AG20443 (cell line): ENCODE measurements at places on chromosomes 4 and X.

GRCh38 chr4:145161549-145161948, 18.8 kb downstream of the OTUD4 start:
- DNase-seq = no peak

- peak; percentile 59 for DNase-seq
These were observed 137.4 kb downstream of the DKK2 start for GRCh38 chr4:106898621-106899230.

GRCh38 chr4:11631416-11631815, 202.7 kb upstream of the HS3ST1 start:
- DNase-seq = no peak

DNA sequence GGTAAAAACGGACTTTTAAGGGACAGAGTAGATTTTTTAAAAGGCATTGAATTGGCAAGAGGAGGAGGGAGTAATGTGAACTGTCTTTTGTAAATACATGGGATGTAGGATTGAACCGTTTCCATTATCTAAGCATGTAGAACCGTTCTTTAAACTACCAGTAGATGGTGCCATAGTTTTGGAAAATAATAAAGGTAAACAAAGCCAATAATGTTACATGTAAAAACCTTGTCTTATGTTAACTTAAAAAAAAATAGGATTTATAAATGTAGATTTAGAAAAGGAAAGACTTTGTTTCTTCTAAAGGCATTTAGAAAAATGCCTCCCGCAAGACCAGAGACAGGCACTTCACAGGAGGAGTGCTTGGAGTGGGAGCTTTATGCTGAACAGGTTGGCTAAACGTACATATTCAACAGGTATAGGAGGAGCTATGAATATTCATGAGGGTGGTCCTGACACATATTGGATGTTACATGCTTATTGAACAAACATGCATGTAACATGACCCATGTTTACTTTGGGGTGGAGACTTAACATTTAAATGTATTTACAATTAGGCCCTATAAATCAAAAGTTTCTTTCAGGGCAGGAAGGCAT, 45.5 kb upstream of the FAM241A start:
- DNase-seq = peak; percentile 57

- DNase-seq = no peak
These were observed 9.0 kb downstream of the ART3 start for GRCh38 chr4:76083386-76083988.

- DNase-seq = no peak
These were observed 123.4 kb downstream of the MANBA start for GRCh38 chr4:102637391-102637790.

DNA sequence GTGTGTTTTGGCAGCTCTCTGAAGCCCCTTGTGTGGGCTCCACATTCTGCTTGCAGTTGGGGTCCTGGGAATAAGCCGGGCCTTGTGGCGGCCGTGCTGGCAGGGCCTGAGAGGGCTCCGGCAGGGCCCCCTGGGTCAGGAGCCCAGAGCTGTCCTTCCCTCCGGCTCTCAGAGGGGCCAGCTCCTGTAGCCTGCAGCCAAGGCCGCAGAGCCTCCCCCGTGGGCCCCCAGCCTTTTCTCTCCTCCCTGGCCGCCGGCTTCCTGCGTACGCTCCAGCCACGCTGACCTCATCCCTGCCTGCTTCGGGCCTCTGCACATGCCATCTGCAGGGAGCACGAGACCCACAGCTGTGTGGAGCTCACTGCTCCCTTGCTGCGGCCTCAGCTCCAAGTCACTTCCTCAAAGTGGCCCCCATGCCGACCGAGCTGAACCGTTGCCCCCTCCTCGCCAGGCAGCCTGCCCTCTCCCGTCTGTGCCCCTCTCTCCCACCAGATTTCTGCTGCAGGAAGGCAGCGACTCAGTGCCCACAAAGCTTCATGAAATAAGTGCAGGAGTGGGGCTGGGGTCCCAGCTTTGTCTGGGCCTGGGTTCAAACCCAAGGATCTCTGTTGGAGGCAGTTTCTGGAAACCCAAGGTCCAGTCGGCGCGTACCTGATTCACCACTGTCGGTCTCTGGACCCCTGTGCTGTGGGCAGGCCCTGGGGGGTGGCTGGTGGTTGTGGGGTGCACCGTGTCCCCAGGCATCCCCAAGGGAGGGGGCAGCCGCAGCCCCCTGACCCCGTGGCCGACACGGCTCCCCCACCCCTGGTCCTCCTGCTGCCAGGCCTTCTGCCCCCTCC, 57.1 kb upstream of the NKX1-1 start:
- peak; percentile 81 for DNase-seq

DNA sequence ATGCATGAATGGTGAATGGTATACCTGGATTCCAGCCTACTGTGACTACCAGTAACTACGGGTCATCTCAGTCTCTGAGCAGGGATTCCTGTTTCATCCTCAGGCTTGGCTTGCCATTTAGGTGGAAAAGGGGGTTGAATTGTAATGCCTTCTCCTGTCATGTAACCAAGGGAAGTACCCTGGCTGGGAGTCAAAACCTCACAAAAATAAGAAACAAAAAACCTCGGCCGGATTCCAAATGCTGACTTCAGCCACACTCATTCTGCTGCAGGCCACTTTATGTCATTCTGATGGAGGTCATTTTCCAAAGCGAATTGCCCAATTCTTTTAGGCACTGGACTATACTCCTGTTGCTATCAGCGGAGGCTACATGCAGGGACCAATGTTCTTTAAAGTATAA, 324.7 kb downstream of the LDB2 start:
- peak; percentile 76 for DNase-seq

- no peak for DNase-seq
These were observed 288.2 kb downstream of the IL1RAPL2 start for GRCh38 chrX:104854188-104854587.

DNA sequence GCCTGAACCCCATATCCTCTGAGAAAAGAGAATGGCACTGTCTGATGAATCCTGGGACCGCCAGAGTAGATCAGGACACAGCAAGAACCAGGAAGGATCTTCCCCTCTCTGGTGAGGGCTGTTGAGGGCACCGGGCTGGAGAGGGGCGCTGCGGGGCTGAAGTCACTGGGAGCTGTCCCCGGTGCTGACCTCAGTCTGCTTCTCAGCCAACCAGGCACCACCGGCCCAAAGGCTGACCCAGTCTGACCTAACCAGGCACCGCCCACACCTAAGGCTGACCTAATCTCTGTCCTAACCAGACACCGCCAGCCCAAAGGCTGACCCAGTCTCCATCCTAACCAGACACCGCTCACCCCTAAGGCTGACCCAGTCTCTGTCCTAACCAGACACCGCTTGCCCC, 82.8 kb downstream of the CPZ start:
- DNase-seq = peak; percentile 48

GRCh38 chrX:34562006-34562405, 95.1 kb downstream of the TMEM47 start:
- no peak for DNase-seq

DNA sequence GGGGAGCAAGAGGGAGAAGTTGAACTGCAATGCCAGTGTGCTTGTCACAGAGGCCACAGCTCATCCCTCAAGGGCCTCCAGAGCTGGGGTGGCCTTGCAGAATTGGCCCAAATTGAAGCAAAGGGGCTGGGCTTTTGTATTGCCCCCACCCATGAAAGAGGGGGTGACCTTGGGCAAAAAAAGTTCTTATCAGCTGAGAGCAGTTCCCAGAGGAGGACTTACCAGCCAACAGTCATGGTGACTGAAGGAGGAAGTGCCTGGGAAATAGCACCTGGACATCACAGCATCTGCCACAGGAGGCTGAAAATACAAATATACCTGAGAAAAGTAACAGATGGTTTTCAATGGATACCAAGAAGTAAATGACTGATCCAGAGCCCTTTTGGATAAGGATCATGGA, 262.4 kb downstream of the MID1IP1 start:
- no peak for DNase-seq

- DNase-seq = no peak
These were observed 151.2 kb downstream of the DTHD1 start for GRCh38 chr4:36432586-36432985.

DNA sequence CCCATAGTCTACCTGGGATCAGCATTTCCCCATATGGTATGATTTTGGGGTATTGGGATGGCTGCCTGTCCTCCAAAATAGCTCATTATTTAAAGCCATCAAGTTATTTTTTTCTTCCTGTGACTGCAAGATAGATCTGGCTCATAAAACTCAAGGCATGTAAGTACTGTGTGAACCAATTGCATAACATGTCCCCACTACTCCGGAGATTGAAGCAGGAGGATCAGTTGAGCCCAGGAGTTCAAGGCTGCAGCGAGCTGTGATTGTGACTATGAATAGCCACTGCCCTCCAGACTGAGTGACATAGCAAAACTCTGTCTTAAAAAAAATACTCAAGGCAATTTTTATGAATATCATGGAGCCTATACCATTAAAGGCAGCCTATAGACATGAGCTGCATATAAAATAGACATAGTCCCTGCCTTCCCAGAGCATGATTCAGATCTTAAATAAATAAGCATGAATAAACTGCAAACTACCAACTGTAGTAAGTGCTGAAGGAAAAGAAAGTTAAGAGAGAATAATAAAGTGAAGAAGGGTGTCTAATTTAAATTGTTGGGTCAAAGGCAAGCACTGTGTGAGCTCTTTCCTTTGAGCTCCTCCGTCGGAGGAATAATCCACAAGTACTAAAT, 16.9 kb upstream of the MMAA start:
- no peak for DNase-seq

DNA sequence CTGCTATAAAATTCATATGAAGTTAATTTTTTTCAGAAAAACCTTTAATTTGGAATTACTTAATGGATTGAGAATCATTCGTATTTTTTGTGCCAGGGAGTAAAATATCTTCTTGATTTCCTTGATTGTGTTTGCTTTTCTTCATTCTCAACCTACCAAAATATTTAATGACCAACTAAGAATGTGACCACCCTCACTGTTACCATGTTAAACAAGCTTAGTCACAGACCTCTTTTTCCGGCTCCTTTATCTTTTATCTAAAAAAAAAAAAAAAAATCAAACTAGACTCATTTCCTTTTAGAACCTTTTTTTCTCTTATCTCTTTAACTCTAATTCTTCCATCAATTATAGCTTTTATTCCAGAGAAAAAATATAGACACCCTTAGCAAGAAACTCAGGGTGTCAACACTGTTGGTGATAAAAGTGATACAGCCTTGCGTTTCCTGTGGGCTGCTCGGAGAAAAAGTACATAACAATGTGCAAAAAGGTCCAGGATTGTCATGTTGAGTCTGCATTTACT, 20.6 kb upstream of the HPGDS start:
- no peak for DNase-seq

- DNase-seq = peak; percentile 92
These were observed at the start of gene HERC6 for GRCh38 chr4:88378691-88379559. HERC6 (plus strand) TSS chr4:88378852; CDS start chr4:88378922, 70 bp downstream.

GRCh38 chr4:120683897-120684540, 238.5 kb downstream of the PRDM5 start:
- no peak for DNase-seq

- no peak for DNase-seq
These were observed 12.6 kb upstream of the MSANTD1 start for GRCh38 chr4:3236326-3236878.

DNA sequence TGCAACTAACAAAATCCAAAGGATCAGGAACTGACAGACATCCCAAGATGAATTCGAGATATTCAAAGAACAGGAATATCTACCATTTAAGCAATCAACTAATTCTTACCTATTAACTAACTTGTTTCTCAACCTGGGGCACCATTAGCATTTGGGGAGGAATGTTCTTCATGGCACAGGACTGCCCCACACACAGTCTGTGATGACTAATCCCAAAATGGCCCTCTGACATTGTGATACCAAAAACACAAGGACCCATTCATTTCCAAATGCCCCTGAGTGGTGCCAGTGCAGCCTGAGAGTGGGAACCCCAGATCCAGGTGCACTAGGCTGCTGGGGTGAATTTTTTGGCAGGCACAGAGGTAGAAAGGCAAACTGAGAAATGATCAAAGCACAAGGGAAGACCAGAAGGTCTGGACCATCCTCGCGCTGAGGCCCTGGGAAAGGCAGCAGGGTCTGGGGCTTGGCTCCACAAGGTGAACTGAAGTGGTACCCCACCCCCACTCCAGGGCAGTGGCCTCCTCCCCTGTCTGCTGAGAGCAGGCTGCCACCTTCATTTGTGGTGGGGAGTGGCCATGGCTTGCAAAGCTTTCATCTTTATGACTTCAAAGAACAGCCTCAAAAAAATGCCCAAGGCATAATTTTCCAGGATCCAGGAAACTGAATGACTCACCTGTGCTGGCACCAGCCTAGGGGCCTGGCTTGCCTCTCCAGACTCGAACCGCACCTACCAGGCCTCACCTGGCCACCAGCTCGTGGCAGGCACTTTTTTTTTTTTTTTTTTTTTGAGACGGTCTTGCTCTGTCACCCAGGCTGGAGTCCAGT, 122.4 kb downstream of the BCOR start:
- no peak for DNase-seq

- no peak for DNase-seq
These were observed 168.1 kb downstream of the SCFD2 start for GRCh38 chr4:53197772-53198142.

- peak; percentile 30 for DNase-seq
These were observed 48.2 kb upstream of the H2AZ1 start for GRCh38 chr4:99998062-99998867.

GRCh38 chrX:29587107-29587506, 628.3 kb upstream of the MAGEB2 start:
- no peak for DNase-seq

- no peak for DNase-seq
These were observed 161.9 kb downstream of the VSIG4 start for GRCh38 chrX:65877953-65878352.

DNA sequence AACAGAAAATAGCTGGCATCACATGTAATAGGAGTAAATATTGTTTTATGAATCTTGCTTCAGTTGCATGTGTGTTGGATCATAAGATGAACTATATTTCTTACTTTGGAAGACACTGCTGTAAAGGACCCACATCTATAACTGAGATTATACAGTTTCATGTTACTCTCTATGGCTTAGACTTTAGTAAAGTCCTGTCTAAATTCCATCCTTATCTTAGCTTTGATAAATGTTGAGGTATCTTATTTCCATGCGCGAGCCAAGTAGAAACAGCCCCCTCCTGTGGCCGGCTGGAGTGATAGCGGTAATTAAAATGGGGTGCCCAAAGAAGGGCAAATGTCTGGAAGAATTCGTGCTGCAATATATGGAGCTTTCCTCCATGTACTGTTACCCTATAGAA, 43.0 kb downstream of the CCDC158 start:
- DNase-seq = peak; percentile 42

GRCh38 chr4:158667651-158668198, 4.0 kb downstream of the C4orf46 start:
- DNase-seq = peak; percentile 50

GRCh38 chr4:140220058-140220457, 66.1 kb upstream of the MAML3 start:
- no peak for DNase-seq

GRCh38 chrX:22109442-22109841, 77.3 kb downstream of the PHEX start:
- peak; percentile 31 for DNase-seq

DNA sequence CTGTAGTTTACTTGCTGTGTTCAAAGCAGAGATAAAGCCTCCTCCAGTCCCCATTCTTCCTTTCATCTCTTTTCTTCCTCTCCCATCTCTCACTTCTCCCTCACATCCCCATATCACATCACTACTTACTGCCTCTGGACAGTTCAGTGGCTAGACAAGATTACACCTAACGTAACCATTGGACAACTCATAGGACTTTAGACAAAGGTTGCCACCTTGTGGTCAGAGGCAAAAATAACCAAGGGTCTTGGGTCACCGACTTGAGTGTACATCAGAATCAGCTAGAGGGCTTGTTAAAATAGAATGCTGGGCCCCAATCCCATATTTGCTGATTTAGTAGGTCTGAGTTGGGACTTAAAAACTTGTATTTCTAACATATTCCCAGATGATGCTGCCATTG, 109.3 kb upstream of the DGKK start:
- DNase-seq = peak; percentile 43

GRCh38 chrX:82748906-82749505, 759.1 kb upstream of the POU3F4 start:
- no peak for DNase-seq

- peak; percentile 71 for DNase-seq
These were observed 87.8 kb downstream of the SH3KBP1 start for GRCh38 chrX:19799319-19800182.
